ENCODE measurements at places on chromosomes 1 and 21. TPM values are rescaled to one million over a fixed set of nuclear protein-coding genes. Genes with fewer than 3 reads are reported as not detected.
A peak's percentile ranks its signal among the peaks of the same experiment; 100 is the strongest.

DNA sequence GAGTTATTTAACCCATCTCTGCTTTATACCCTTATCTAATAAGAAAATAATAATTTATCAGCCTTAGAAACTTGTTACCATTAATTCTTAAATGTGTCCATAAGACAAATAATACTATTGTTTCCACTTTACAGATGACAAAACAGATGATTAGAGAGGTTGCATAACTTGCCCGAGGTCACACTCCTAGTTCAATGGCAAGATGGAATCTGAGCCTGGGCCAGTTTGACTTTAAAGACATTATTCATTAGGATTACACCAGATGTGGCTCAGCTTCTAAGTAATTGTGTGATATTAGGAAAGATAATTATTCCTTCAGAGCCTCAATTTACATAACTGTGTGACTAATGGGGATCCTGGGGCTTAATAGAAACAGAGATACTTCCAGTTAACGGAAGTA is 42.3 kb upstream of the KCNK2 start:
- no peak for DNase-seq

The PROK1 gene
- not detected for total RNA-seq

The PRR9 gene
- total RNA-seq, result not detected

The KAZN gene
- total RNA-seq, result 21.2 TPM

DNA sequence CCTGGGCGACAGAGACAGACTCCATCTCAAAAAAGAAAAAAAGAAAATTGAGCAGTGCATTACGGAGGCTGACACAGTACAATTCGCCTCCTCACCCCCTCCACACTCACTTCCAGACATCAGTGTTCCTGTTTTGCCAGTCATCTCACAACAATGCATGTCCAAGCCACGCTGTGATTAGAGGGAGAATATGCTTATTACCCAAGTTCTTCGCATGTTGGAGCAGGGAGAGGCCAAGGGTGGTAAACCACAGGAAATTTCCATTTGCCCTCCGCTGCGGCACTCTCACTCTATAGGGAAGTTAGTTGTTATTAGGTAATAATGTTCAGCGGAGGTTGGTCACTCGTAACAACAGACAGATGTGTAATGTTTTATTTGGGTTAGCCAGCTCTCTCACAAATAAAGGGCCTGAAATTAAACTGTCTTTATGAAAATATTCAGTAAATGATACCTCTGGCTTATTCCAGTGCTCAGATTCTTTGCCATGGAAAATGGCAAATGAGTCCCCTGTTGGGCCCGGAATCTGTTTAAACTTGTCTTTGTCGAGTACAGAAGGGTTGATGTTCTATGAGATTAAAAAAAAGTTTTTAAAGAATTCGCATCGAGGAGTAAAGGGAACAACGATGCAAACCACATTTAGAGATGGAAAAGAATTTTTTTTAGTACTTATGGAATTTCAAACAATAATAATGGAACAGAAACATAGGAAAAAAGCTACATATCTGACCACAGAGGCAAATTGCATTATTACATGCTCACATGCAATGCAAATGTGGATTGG is 33.1 kb downstream of the KCNJ15 start:
- peak; percentile 80 for DNase-seq

The GBP7 gene
- total RNA-seq, result not detected

- DNase-seq, result no peak
Observed at GRCh38 chr1:39441797-39442196, 49.6 kb upstream of the BMP8A start.

GRCh38 chr1:230633469-230633868 is 8.8 kb upstream of the COG2 start:
- DNase-seq, result no peak

DNA sequence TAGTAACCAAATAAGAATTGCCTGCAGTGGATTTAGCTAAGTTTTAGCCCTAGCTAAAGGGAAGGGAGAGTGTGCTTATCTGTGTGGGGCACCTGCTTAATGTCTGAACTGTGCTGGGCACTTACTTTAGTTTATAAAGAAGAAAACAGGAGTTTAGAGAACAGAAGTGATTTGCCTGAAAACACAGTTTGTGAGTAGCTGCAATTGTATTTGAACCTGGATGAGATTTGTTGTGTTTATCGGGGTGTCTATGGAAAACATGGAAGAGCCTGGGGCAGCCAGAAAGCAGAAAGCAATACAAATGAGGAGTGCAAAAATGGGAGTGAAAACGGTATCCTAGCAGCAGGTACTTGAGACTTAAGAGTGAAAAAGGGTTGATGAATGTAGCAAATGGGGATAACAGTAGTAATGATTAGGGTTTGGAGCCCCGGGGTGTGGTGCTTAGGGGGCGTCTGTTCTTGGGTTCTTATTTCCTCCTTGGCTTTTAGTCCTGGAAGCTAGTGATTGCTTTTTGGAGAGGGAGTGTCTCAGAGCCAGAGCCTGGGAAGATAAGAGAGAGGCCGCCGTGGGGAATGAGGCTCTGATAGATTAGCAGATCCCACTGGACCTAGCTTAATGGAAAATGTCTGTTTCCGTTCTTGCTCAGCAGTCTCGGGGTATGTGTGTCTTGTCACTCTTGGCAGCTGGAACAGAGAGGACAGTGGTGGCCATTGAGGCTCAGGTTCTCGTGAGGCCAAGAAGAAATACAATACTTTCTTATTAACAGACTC is 5.6 kb downstream of the PRCC start:
- DNase-seq, result no peak

DNA sequence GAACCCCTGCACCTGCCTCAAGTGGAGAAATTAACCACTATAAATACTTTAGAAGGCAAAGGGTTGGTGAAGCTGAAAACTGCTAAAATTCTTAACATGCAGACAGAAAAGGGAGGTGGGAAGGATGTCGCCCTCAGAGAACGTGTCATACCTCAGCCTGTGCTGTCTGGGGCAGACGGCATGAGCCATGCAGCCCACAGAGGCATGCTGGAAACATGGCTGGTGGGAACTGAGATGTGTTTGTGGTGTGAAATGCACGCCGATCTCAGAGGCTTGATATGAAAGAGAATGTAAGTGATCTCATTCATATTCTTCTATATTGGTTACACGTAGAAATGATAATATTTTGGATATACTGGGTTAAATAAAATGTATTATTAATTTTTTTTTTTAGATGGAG is 16.3 kb downstream of the AGPAT3 start:
- DNase-seq, result no peak

DNA sequence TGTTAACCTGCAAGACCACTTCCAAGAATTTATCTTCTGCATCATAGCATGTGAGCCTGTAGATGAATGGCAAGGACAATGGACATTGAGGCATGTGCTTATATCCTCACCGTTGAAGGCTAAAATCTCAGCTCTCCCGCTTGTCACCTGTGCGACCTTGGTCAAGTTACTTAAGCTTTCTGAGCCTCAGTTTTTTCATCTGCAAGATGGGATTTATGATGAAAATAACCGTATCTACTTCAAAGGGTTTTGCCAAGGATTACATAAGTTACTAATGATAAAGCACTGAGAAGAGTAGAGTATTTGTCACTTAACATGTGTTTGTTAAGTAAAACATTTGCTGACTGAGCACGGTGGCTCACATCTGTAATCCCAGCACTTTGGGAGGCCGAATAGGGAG is 14.9 kb downstream of the RAP1GAP start:
- DNase-seq, result peak; percentile 3

The PRELP gene
- total RNA-seq, result 47.5 TPM

The SWT1 gene
- 7.4 TPM for total RNA-seq

DNA sequence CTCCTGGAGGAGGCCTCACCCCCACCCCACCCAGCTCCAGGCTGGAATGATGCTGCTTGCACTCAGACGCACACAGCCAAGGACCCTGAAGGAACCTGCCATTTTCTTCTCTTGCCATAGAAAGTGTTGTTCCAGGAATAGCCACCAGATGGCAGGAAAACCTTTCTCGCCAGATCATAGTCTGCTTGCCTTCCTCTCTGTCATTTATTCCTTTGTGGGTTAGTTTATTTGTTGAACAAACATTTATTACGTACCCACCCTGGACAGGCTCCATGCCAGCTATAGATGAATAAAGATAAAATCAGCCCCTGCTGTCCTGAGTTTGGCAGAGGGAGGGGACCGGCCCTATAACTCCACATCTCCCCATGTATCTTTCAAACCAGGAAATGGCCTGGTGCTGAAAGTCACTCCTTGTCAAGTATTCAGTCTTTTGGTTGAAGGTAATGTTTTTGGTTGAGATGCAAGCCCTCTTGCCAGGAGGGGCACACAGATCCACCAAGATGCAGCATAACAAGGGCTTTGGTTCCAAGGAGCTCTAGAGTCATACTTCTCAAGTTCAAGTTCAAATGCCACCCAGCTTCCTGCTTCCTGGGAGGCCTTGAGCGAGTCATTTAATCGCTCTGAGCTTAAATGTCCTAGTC is 7.0 kb upstream of the KCNC4 start:
- DNase-seq, result no peak

- no peak for DNase-seq
Observed at GRCh38 chr1:7339014-7339413, 432.1 kb upstream of the VAMP3 start.

DNA sequence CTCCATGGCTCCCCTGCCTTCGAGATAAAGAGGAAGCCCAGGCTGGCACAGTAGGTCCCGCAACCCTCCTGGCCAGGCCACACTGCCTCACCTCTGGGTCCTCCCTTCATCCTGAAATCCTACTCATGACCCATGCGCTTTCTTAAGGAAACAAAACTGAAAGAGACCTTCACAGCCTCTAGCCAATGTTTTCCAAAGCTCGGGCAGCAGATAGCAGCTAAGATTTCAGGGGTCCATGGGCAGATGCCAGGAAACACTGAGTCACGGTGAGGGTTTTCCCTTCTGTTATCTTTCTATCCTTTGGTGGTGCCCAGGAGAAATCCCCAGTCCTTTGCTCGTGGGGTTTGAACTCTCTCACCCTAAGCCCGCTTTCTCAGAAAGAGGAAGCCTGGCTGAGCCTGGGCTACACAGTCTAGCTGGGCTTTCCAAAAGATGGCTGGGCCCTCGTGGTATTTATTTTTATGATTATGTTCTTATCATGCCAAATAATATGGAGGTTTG is 26.6 kb downstream of the TTC39A start:
- DNase-seq, result no peak

DNA sequence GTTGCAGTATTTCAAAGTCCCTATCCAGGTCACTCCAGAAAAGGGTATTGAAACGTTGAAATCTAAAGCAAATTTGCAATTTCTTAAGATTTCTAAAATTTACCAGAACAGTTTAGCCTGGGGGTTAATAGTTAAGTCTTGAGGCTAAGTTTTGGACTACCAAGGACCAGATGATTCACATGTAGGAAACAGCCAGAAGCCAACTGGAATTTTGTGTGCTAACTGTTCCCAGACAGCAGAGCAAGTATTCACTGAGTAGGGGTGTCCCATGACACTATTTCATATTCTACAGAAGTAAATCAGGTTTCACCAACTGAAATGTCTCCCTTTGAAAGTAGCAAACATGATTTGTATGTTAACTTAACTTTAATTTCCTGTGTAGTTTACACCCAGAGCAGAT is 11.5 kb upstream of the C1orf105 start:
- DNase-seq, result no peak

The ETS2 gene
- 160 TPM for total RNA-seq

DNA sequence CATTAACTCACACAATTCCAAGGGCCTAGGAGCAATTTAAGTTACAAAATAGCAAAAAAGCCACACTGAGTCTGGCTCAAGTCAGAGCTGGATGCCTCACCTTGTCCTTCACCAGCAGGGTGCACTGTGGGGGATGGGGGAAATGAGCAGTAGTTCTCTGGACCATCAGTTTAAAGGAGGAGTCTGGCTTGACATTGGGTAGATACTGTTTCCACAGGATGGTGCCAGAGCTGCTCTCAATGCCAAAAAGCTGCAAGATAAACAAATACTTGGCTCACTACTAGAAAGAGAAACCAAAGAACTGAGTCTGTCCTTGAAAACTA is 18.8 kb downstream of the EMC1 start:
- no peak for DNase-seq

DNA sequence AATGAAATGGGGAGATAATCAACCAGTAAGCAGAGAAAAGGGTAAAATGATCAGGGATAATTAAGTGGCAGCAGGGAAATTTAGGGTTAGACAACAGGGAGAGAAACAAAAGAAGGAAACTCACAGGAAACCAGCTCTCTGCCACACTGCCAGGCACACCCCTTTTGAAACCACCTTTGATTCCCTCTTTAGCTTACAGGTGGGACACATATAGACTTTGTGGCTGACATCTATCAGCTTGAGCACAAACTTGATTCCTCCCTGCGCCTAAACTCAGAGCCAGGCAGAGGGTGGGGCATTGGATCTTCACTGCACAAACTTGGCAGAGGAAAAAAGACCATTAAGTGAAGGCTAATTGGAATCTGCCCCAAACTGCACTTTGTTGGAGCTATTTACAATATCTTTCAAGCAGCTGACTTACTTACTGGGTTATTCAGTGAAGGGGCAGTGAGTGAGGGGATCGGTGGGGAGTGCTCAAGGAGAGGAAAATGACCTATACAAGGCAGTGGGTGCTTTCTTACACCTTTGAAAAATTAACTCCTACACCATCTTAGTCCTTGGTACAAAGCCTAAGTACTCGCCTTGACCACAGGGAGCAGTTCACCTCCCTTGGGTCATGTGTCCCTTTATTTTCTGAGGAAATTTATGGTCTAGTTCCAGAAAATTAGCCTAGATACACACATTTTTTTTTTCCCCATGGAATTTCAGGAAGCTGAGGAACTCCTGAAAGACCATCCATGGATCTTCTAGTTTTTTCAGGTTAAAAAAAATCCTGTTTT is 60.2 kb downstream of the PBX1 start:
- no peak for DNase-seq

DNA sequence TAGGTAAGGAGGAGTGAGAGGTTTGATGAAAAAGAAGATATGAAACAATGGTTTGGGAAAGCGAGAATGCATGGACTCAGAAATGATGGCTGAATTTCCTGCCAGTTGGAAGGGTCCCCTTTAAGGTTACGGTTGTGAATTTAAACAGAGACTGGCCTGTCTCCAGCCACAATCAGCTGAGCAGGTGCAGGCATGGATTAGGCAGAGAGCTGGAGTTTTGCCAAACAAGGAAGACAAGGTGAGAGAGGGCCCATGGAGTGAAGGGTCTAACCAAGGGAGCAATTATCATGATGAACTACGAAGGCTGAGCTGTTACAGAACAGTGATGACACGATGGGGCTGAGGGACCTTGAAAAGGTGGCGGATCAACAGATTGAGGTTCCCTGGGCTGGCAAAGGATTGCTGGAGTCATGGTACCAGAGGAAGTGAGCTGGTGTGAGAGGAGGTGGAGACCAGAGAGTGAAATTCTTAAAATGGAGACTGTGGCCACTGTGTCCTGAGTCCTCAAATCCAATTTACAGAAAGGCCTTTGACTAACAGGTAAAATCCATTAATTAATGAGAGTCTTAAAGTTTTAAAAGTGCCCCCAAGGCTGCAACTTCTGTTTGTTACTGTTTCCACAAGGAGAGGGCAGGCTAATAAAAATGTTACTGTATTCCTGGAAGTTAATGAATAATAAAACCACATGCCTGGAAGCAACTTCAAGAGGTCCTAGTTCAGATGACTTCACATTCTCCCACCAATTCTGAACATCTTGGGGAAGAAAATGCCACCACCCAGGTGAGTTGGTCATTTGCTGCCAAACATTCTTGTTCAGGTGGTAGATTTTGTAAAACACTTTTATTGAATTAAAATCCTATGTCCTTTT is 41.5 kb downstream of the LHX9 start:
- no peak for DNase-seq

Measured in lower lobe of right lung (tissue), 2 donors.